ENCODE measurements at places on chromosomes 7 and 10.
A peak's percentile ranks its signal among the peaks of the same experiment; 100 is the strongest.

DNA sequence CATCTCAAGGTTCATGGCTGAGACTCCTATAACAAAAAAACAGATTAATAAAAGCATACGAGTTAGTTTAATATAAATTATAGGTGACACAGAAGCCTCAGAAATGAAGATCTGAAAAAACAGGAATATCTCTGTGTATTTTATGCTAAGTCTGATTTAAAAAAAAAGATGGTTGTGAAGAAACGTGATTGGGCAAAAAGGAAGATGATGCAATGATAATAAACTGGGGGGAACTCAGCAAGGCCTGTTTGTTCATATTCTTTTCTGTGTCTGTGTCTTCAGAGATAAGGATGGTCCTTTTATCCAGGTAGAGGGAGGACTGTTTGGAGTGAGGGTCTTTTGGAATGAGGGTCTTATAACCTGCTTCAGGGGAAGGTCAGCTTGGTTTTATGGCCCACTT is 25.9 kb downstream of the TAC1 start:
- DNase-seq, result no peak

DNA sequence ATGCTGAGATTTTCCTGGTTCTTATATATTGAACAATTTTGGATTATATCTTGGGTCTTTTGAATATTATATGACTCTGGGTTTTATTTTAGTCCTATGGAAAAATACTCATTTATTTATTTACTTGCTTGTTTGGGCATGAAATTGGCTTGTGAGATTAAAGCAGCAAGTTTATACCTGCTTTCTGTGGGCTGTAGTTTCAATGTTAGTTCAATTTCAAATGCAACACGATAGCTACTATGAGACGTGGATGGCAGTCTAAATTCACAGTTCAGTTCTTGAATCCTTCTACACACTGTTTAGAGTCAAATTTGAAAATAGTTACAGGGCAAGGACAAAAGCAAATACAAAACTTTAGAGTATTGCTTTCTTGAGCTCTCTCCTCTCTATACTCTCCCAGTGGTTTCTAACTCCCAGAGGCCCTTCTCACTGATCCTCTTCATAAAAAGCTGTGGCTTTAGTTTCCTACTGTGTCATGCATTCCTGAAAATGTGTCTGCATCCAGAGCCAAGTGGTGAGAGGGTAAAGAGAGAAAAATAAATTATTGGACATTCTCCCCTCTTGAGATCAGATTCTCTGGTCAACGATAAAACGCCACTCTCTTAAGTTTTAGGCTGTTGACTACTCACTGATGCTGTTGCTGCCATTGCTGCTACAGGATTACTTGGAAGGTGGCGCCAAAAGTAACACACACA is 34.4 kb downstream of the POLR1F start:
- no peak for DNase-seq

GRCh38 chr7:72099784-72100183 is 312.4 kb downstream of the CALN1 start:
- DNase-seq, result no peak

DNA sequence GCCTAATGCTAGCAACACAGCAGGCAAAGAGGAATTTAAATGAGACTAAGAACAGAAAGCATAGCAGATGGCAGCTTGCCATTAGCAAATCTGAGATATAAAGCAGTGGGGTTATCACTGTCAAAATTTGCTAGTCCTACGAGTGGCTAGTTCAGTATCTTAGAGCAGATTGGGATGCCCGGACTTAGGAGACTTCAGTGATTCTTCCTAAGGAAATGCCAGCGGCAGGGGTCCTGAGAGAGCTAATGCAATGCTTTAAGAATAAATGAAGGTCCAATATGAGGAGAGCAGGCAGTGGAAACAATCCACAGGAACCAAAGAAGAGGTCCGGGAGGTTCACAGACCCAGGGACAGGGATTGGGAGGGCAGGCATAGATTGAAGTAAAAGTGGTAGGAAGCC is 169.3 kb upstream of the NPSR1 start:
- DNase-seq, result no peak

- DNase-seq, result no peak
Measured at GRCh38 chr7:33276325-33276724, 147.0 kb downstream of the BBS9 start.

DNA sequence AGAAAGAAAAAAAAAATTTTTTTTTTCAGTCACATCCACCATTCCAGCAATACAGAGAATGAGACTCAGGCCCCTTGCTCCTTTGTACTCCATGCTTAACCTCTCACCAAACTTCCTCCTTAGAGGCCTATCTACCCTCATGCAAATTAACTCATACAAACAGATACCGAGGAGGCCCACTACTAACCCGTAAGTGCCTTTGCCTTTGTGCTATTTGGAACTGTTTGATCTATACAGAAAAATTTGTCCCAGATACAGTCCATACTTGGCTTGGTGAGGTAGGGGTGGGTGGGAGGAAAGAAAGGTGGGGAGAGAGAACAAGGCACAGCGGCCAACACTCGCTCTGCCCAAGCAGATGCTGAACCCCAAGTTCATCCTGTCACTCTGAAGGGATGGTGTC is 87.8 kb upstream of the DUSP5 start:
- DNase-seq, result peak; percentile 56

DNA sequence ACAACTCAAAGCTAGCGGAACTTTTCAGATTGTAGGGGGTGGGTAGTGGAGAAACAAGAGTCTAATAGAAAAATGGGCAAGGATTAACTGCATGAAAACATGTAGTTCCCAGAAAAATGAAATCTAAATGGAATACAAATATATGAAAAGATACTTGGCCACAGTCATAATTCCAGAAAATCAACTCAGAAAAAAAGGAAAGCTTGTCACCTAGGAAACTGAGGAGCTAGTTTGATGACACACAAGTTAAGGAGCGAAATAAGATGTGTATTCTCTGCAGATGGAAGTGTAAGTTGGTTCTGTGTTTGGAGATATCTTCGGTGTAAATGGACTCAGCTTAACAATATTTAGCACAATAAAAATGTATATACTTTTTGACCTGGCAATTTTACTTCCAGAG is 52.7 kb downstream of the TRIL start:
- DNase-seq, result no peak

GRCh38 chr7:142753366-142753765 is 4.1 kb downstream of the PRSS1 start:
- no peak for DNase-seq

- DNase-seq, result peak; percentile 68
Measured at GRCh38 chr10:30436191-30436611, 2.2 kb downstream of the MAP3K8 start.

- no peak for DNase-seq
Measured at GRCh38 chr7:5484921-5485320, 61.3 kb upstream of the TNRC18 start.

- DNase-seq, result no peak
Measured at GRCh38 chr10:42754155-42755027, 28.2 kb upstream of the BMS1 start.

DNA sequence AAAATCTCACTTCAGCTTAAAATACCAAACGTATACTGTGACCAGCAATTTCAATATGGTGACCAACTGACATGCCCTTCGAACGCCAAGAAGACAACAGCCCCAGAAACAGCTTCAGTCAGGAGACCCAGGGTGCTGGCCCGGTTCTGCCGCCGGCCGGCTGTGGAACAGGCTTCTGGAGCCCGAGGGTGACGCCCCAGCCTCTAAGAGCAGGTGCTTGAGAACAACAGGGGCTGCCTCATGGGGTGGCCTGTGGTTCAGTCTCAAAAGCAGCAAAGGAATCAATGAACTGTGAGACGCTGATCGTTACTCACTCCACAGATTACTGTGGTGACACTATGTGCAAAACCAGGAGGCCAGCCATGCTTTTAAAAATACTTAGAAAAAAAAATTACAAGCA is 17.3 kb downstream of the GPER1 start:
- no peak for DNase-seq

DNA sequence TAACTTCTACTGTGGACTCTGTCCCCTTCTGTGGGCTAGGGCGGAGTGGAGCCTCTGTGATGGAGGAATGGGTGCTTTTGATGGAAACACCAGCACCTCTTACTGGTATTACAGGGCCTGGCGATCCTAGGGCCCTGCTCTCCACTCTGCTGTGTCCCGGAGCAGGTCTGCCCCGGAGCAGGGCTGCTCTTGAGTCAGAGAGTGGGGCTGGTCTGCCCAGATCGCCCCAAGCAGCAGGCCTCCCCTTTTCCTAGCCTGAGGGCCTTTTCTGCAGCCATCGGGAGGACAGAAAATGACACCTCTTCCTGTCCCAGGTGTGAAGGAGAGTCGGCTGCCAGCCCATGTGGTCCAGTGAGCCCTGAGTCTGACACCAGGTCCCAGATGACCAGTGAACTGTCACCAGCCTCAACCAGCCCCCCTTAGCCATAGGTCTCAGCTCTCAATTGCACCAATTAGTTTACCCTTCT is 1.4 kb downstream of the ZNF282 start:
- DNase-seq, result no peak

- no peak for DNase-seq
Measured at GRCh38 chr10:116101616-116102315, 171.2 kb downstream of the GFRA1 start.

DNA sequence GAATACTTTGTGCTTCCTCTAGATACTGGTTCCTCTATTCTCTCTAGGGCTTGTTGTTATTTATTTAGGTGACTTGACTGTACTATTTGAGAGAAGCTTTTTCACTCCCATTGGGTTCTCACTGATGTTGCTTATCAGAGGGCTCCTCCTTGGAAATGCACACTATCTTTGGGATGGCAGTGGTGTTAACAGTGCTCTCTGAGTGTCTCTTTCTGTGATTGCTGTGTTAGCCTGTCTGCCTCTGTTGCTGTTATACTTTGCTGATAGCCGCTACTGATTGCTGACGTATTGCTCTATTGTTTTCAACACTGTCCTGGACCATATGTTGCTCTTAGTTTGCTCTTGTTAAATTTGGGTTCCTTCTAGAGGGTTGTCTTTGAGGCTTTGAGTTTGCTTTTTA is 34.7 kb downstream of the ZNF33A start:
- no peak for DNase-seq

GRCh38 chr10:101875068-101875688 is 31.6 kb upstream of the KCNIP2 start:
- no peak for DNase-seq

DNA sequence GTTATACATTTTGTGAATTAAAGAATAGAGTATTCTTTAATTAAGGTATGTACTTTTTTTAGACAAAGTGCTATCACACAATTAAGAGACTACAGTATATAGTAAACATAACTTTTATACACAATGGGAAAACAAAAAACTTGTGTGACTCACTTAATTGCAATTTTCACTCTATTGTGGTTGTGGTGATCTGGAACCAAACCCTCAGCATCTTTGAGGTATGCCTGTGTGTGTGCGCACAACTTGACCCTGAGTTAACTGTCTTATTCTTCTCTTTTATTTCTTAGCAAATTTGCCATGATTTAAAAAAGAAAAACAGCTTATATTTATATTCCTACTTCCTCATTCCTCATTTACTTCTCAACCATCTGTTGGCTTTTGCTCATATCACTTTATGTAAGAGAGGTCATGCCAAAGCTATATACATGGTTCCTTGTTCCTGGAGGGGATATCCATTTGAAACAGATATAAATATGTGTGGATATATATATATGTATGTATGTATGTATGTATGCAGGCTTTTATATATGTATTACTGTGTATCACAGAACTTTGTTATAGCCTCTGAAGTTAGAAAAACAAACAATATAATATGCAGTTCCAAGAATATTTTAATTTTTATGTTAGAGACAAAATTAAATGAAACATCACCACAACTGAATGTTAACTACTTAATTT is 259.5 kb upstream of the HGF start:
- DNase-seq, result no peak

- no peak for DNase-seq
Measured at GRCh38 chr7:40640566-40640965, 505.8 kb downstream of the SUGCT start.

- DNase-seq, result no peak
Measured at GRCh38 chr7:11830582-11831155, 1.3 kb downstream of the THSD7A start.

- no peak for DNase-seq
Measured at GRCh38 chr7:116386674-116387073, 112.9 kb upstream of the CAV2 start.

DNA sequence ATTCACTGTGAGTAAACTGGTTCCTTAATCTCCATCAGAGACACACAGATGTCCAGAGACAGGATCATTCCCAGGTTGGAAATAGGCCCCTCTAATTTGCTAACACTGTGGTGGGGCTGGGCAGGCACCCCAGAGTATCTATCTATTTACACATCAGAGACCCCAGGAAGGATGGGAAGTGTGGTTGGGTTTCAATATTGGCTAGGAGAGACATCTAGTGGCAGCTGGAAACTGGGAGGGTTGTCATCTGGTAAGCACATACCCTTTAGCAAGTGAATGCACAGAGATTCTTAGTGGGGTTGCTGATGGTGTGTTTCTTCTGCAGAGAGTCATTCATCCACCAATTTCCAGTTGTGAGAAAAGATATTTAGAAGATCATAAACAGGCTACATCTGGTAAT is 36.0 kb upstream of the NRG3 start:
- no peak for DNase-seq

GRCh38 chr10:129528376-129528978 is 61.4 kb downstream of the MGMT start:
- DNase-seq, result no peak
